Spinal cord (tissue), 10 donors: ENCODE measurements at places on chromosomes 12 and 14. TPM values are rescaled to one million over a fixed set of nuclear protein-coding genes. Genes with fewer than 3 reads are reported as not detected.

- peaks cover 6% of the 10 kb centered on the region for H3K36me3 ChIP-seq
- no peak for DNase-seq
- no peaks in the 10 kb centered on the region for H3K27me3 ChIP-seq
These were observed 5.1 kb downstream of the TBK1 start for GRCh38 chr12:64457032-64457431.

Gene GPD1
- 52.6 TPM for polyA plus RNA-seq

- peaks cover 22% of the 10 kb centered on the region for H3K4me1 ChIP-seq
- H3K4me3 ChIP-seq, result no peak overlapping the region
- peaks cover 85% of the 10 kb centered on the region for H3K36me3 ChIP-seq
- no peaks in the 10 kb centered on the region for H3K27me3 ChIP-seq
- no peak for DNase-seq
These were observed 30.9 kb downstream of the CCNK start for GRCh38 chr14:99512110-99512449.

DNA sequence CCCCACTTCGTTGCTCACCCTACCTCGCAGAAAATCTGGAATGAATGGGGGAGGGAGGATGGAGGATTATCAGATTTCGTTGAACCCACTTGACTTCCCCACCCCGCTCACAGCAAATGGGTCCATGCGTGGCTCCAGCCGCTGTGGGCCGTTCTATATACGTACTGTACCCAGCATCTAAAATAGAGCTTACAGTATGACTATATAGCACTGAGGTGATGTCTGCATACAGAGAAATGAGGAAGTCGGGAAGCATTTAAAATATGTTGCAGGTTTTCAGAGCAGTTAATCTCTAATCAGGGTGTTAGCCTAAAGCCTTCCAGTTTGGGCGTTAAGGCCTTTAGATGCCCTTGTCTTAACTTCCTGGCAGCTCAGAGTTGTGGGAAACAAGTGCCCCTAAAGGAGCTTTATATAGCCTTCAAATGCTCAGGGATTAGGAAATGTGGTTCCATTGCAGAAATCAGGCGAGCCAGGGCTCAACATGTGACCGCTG, 1.4 kb downstream of the BICDL1 start:
- H3K4me3 ChIP-seq, result peak overlapping the region; percentile 39
- no peaks in the 10 kb centered on the region for H3K36me3 ChIP-seq
- DNase-seq, result peak; percentile 5
- H3K27me3 ChIP-seq, result peaks cover 12% of the 10 kb centered on the region
- peaks cover 11% of the 10 kb centered on the region for H3K4me1 ChIP-seq

DNA sequence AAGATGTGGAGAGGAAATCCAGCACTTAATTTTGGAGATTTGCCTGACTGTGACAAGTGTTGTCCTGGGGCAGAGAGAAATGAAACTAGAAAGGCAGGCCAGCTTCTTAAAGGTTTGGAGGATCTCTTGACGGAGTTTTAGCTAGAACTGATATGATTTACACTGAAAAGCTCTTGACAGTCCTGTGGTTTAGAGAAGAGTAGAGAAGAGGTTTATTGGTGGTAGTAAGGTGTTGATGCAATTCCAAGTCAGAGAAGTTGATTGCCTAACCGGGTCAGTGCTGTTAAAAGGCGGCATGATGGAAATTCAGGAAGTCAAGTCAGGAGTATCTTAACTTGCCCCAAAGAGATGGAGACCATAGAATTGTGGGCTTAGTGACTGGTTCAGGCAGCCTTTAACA, 89.0 kb upstream of the TRAF3 start:
- no peak for DNase-seq
- H3K36me3 ChIP-seq, result peaks cover 7% of the 10 kb centered on the region
- H3K27me3 ChIP-seq, result no peaks in the 10 kb centered on the region
- no peak overlapping the region for H3K4me3 ChIP-seq

DNA sequence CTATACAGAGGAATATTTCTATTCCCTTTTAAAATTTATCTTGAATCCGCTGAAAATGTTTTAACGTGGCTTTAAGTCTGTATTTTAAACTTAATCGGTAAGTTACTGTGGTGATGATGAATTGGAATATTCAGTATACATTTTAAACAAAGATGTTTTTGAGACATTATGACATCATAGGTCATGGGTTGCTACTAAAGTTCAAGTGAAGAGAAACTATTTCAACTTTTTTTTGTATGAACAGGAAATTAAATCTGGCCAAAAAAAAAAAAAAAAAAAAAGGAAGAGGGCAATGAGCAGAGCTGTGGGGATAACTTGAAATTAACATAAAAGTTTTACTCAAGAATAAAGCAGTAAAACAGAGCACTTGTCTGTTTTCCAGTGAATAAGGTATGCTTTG, 109.0 kb downstream of the PLEKHA5 start:
- H3K27me3 ChIP-seq, result no peaks in the 10 kb centered on the region
- DNase-seq, result no peak
- no peaks in the 10 kb centered on the region for H3K4me1 ChIP-seq
- no peak overlapping the region for H3K27ac ChIP-seq
- H3K4me3 ChIP-seq, result no peak overlapping the region
- H3K36me3 ChIP-seq, result no peaks in the 10 kb centered on the region

- H3K4me3 ChIP-seq, result no peak overlapping the region
- H3K36me3 ChIP-seq, result no peaks in the 10 kb centered on the region
- DNase-seq, result no peak
- H3K27ac ChIP-seq, result no peak overlapping the region
- no peaks in the 10 kb centered on the region for H3K4me1 ChIP-seq
- no peaks in the 10 kb centered on the region for H3K27me3 ChIP-seq
These were observed 47.2 kb downstream of the ATL1 start for GRCh38 chr14:50607181-50607580.

DNA sequence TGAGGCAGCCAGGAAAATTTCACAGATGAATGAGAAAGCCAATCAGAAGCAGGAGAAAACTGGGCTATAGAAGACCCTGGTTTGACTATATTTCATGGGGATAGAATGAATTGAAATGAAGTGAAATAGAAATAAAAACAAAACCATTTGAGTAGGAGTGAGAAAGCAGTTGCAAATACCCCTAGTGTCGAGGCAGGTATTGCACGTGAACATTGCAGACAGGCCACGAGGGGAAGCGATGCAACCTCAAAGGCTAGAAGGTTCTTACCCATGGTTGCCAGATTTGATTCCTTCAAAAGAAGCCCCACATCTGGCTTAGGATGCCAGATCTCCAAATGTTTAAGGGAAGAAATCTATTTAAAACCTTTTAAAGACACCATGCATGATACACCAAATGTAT, 648.9 kb downstream of the VRK1 start:
- H3K27ac ChIP-seq, result no peak overlapping the region
- no peak for DNase-seq
- H3K36me3 ChIP-seq, result no peaks in the 10 kb centered on the region
- no peaks in the 10 kb centered on the region for H3K4me1 ChIP-seq

Gene CLEC4D
- polyA plus RNA-seq, result not detected

Gene OTUB2
- 5.8 TPM for polyA plus RNA-seq

- no peaks in the 10 kb centered on the region for H3K36me3 ChIP-seq
- H3K4me3 ChIP-seq, result peak within 1 kb of the TSS; percentile 29
- peaks cover 4% of the 10 kb centered on the region for H3K4me1 ChIP-seq
- no peaks in the 10 kb centered on the region for H3K27me3 ChIP-seq
- peak within 1 kb of the TSS; percentile 61 for H3K27ac ChIP-seq
These were observed at the start of gene C1S for GRCh38 chr12:7060353-7060954. TSS of gene C1S (plus strand) at chr12:7060718. CDS start at chr12:7061913, 1,195 bp downstream.

DNA sequence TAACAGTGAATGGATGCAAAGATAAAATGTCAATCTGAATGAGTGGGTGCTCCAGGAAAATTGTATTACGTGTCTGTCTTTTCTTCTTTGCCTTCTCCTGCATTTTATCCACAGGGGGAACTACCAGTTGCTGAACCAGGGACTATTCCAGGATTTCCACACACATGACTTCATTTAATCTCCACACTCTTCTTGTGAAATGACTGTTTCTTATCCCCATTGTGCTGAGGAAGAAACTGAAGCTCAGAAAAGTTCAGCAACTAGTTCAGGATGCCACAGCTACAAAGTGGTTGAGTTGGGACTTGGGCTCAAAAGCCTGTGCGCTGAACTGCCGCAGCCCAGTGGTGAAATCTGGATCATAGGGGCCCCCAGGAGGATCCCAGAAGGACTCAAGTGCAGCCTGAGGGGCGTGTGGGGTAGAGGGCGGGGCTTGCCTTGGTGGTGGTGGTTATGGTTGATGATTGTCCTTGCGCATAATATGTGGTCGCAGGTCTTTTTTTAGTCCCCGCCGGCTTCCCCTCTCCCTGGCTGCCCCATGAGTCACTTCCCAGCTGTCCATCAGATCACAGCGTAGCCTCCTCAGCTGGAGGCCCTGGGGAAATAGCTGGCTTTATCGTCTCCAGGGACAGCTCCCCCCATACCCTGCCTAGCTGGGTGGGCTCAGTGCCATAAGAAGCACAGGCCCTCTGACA, 235.2 kb upstream of the CRY1 start:
- no peak overlapping the region for H3K27ac ChIP-seq
- H3K4me1 ChIP-seq, result peaks cover 5% of the 10 kb centered on the region
- no peak overlapping the region for H3K4me3 ChIP-seq
- H3K27me3 ChIP-seq, result peaks cover 4% of the 10 kb centered on the region

Gene CCDC175
- polyA plus RNA-seq, result 0.68 TPM
